ENCODE measurements at places on chromosomes 1 and 21.
A peak's percentile ranks its signal among the peaks of the same experiment; 100 is the strongest.

DNA sequence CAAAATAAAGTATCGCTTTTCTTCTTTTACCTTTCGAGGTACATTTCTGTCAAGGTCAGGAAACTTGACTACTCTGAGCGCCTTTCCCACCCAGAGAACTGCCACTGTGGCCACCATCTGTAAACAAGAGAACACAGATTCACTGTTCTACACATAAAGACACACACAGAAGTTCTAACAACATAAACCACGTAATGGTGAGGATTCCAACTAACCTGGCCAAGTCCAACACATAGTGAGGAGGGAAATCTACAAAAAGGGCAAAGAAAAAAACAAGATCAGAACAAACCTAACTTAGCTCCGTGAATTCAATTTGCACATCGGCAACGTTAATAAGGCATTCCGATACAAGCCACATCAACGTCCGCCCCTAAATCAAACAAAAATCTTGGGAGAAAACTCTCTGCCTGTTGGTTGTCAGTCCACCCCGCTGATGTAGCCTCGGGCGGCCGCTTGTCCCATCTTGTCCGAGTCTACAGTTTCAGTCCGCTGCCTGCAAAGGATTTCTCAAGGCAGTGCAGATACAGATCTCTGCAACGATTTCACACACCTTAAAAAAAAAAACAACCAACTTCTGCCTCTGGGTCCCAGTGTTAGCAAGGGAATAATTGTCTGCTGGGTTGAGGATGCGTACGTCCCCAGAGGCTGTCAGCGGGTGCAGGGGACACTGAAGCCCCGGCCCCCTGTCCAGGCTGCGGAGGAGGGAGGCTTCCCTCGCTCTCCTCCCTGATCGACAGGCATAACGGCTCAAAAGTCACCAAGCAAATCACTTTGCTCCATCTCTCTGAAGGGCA lies 1.0 kb downstream of the SLC35D1 start:
- DNase-seq, result peak; percentile 51

DNA sequence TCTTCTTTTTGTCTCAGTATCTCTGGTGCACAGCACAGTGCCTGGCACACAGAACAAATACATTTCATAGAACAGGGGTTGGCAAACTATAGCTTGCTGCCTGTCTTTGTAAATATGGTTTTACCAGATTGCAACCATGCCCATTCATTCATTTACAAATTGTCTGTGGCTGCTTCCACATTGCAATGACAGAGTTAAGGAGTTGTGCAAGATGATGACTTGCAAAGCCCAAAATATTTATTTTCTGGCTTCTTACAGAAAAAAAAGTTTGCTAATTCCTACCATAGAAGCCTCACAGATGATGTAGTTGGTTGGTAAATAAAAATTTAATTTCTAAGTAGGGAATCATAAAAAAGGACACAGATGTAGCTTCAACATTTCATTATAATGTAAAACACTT lies 11.2 kb upstream of the HMGB4 start:
- DNase-seq, result no peak

GRCh38 chr1:5009376-5010065 lies 355.1 kb downstream of the AJAP1 start:
- no peak for DNase-seq

DNA sequence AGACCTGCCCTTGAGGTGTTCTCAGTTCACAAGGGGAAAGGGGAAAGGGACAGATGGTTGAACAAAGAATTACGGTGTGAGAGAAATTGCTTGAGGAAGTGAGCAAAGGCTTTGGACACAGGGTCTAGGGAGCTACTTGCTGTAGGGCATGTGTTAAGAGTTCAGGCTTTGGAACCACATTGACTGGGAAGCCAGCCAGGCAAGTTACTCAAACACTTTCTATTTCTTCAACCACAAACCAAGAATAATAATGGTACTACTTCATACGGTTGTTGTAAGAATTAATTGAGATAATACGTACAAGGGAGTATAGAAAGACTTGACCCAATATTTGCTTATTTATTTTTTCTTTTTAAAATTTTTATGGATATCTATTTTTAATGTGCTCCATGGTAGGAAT lies 26.6 kb downstream of the AK4 start:
- DNase-seq, result no peak

DNA sequence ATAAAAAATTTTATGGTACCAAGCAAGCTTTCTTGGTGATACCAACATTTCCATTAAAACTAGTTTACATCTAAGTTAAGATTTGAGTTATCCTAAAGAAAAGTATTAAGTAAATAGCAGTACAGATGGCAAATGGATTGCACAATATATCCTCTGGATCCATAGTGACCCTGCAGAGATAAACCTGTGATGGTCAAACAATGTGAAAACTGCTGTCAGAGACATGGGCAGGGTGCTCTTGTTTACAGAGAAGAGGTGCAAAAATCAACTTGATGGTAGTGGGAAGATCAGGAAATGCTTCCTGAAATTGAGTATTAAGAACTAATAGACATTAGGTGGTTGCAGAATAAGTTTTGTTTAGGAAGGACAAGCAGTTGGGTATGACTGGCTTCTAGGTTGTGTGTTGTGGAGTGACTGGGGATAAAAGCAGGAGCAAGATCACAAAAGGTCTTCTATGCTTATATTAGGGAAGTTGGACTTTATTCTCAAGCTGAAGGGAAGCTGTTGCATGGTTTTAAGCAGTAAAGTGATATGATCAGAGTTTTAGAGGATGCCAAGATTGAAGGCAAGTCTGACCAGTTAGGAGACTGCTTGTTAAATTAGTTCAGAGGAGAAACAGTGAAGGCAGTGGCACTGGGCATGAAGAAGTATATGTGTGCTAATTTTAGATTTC lies 9.9 kb downstream of the TTC3 start:
- no peak for DNase-seq

DNA sequence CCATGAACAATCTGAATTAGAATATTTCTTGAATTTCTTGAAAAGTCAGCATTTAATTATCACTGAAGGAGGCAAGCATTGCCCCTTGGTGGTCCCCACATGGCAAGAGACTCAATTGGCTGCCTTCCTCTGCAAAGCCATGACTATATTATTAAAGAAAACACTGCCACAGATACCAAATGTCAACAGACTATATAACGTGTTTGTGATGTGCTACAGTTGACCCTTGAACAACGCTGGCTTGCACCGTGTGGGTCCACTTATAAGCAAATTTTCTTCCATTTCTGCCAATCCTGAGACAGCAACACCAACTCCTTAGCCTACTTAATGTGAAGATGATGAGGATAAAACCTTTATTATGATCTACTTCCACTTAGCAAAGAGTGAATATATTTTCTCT lies 66.5 kb downstream of the NRIP1 start:
- no peak for DNase-seq

GRCh38 chr1:55981010-55981650 lies 598.2 kb downstream of the PLPP3 start:
- no peak for DNase-seq

DNA sequence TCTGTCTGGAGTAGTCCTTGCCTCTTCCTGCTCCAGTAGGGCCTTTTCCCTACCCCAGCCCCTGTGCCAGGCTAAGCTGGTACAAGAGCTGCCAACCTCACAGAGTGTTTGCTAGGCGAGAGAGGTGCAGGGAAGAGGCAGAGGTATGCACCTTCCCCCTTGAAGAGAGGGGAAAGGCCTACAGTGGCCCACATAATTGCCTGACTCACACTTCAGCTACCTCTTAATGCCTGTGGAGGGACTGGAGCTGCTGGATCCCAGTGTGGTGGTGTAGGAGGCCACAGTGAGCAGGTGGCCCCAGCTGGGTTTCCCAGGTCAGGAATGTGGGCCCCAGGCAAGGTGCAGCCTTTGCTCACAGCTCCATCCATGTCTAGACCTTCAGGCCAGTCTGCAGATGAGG lies 3.3 kb upstream of the CCDC28B start:
- no peak for DNase-seq
